RPMI7951 (cell line): ENCODE measurements at places on chromosomes 2 and 18. TPM values are rescaled to one million over a fixed set of nuclear protein-coding genes. Genes with fewer than 3 reads are reported as not detected.
A peak's percentile ranks its signal among the peaks of the same experiment; 100 is the strongest.

GRCh38 chr2:83969085-83969484, 490.0 kb downstream of the SUCLG1 start:
- no peak for DNase-seq

DNA sequence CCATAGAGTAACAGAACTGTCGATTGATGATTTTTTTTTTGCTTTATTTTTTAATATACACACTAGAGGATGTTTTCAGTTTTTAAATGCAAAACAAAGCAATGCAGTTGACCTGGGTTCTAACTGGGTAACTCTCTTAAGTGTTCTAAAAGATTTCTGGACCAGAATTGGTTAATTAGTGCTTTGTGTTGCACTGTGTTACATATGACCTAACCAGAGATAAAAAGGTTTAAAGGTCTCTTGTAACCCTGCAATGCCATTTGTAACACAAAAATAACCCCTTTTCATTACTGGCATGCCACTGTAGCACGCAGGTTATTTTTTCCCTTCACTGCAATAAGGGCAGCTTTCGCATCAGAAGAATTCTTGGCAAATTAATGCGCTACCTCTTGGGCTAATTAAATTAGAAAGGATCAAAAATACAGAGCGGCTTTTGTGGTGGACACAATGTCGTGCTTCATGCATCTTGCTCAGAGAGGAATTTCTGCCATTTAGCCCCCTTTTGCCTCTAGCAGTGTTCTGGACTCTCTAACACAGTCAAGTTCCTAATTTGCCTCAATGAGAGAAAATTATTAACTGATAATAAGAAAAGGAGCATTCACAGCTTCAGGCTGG, 250.8 kb upstream of the ZEB2 start:
- peak; percentile 49 for DNase-seq

- DNase-seq = peak; percentile 85
These were observed 3.0 kb downstream of the ADCY3 start for GRCh38 chr2:24917086-24917485.

- DNase-seq = no peak
These were observed 6.9 kb upstream of the EPB41L5 start for GRCh38 chr2:120005834-120006521.

GRCh38 chr18:48799724-48800315, 150.9 kb downstream of the SMAD7 start:
- no peak for DNase-seq

DNA sequence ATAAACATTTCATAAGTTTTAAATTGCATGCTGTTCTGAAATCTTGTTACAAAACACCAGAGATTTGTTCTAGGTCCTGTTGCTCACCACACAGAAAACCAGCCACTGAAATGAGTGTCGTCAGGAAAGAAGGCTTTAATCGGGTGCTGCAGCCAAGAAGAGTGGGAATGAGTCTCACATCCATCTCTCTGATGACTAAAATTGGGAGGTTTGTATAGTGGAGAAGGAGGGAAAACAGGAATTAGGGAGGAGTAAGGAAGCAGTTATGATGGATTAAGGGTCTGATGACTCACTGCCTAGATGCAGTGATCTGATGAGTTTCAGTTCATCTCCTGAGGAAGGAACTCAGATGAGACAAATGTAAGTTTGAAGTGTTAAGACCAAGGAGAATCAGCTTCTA, 42.1 kb upstream of the GPR39 start:
- peak; percentile 81 for DNase-seq

GRCh38 chr2:207683438-207683837, 28.0 kb upstream of the CCNYL1 start:
- DNase-seq = peak; percentile 16

DNA sequence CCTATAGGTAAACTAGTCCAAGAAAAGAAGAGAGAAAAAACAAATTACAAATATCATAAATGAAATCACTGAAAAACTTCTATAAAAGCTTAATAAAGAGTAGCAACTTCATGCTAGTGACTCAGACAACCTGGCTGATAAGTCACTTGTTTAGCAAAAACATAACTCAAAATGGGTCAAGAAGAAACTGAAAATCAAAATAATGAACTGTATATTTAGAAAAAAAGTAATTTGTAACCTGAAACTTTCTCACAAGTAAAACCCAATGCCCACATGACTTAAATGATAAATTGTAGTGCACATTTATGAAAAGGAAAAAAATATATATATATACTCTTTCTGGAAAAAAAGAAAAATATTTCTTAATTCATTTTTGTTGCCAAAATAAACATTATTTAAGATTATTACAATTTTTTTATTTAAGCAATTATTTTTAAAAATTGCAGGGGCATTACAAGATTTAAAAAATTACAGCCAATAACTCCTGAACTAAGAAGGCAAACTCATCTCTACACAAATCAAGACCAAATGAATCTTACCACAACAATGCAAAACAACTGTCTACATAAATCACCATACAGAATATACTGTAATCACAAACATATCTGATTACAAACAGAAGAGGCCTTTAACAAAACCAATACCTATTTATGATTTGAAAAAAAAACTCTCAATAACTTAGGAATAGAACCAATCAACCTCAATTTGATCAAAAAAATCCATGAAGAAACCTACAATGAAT, 406.3 kb downstream of the CDH7 start:
- no peak for DNase-seq

DNA sequence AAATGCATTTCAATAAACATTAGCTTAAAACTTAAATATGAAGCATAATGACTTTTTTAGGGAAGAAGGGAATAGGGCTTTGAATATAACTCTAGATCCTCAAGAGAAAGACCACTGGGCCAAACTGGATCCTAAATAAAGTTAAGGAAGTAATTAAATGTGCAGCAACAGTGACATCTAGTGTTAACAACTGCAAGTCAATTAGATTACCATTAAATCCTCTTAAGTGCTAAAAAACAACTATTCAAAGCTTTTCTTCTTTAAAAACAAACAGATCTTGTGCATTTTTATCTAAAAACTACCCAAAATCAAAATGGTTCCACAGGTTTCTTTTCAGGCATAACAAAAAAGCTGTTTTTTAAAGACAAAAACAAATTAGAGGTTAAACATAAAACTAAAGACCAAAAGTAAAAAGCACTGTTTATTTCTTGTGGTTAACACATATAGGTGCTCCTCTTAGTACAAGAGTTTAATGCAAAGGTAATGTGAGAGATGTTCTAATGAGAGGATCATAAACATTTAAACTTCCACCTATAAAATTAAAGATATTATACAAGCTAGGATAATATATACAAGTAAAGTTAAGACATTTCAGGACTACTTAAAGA, 111.4 kb downstream of the THADA start:
- DNase-seq = peak; percentile 77

DNA sequence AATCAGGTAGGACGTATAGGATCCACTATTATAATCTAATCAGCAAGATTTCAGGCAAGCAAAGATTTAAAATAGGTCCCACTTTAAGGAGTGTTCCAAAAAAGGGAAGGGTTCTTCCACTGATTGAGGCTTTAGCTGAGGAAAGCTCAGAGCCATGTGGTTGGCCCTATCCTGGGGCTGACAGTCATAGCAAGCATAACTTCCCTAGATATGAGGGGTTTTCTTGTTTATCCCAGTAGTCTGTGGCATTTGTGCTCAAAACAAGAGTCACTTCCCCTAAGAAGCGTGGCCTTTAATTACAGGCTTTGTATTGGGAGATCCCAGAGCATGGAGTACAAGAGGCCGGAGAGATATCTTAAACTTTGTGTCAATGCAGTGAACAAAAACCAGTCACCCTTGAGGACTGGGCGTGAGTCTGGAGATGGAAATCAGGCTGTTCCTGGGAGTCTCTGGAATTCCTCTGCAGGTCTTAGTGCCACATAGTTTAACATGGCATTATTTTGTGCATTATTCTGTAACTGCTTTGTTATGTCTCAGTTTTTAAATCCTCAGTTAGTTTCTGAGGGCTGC, 136.9 kb upstream of the FBXO11 start:
- no peak for DNase-seq

GRCh38 chr2:7031547-7032245, 114.5 kb downstream of the RNF144A start:
- no peak for DNase-seq

Gene CLEC4F
- not detected in 2 replicates for total RNA-seq

Gene SPP2
- not detected in 2 replicates for total RNA-seq

Gene OSBPL6
- total RNA-seq = 10.7 and 12.3 TPM in 2 replicates

Gene CENPA
- total RNA-seq = 67.8 and 82.6 TPM in 2 replicates
